Jurkat, Clone E6-1 (cell line): ENCODE measurements at places on chromosomes 6 and 20.

GRCh38 chr6:129619579-129620233 is 90.3 kb downstream of the ARHGAP18 start:
- DNase-seq: no peak

DNA sequence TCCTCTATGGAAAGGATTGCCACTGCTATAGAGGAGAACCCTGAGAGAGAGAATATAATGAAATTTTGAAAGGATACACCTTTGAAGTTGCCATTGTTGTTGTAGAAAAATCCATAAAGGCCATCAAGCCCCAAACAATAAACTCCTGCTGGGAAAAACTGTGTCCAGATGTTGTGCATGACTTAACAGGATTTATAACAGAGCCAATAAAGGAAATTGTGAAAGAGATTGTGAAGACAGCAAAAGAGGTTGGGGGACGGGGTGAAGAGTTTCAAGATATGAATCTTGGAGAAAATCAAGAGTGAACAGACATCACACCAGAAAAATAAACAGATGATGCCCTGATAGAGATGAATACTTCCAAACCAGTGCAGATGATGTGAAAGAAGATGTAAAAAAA is 396.4 kb downstream of the BCKDHB start:
- DNase-seq: no peak

DNA sequence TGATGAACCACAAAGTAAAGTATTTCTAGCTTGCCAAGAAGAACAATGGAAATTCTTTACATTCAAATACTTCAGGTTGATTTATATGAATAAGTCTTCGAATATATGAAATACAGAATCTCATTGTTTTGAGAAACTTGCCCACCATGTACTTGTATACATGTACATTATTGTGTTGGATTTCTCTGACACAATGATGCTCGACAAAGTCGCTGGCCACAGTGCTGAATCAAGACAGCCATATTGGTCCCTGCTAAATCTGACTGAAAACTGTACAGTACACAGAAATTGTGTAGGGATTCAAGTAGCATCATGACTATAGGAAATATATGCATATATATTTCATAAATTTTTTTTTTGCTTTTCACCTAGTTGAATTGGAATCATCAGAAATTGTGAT is 13.1 kb upstream of the LIN28B start:
- no peak for DNase-seq

DNA sequence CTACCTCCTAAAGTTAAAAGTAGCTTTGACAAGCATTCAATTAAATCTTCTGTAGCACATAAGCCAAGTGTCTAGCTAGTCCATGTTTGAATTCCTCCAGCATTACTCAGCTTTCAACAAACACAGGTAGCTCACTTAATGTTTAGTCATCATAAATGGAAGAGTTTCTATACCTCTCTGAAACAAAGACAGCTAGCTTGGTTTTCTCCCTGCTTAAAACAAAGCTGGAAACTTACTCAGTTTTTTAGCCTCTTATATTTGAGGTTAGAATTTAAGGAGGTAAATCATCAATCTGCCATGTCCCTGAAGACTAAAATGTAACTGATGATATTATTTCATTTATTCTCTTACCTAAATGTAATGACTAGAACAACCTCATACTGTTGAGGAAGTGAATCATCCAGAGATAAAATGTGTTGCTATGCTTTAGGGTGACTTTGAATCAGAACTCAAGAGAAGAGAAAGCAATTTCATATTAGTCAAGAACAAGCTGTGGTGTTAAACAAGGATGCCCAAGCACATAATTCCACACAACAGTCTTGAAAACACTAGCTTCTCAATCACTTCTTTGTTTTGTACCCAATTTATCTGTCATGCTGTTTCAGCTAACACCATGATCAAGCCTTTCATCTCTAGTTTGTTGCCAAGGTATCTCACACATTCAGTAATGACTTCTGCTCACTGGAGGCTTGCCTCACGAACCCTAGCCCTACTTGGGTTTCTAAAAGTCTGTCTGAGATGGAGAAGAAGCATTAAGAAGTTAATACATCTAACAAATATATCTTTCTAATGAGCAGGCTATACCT is 251.9 kb downstream of the EPM2A start:
- DNase-seq: no peak

- DNase-seq: no peak
Observed at GRCh38 chr20:11271319-11271718, 597.5 kb upstream of the JAG1 start.

DNA sequence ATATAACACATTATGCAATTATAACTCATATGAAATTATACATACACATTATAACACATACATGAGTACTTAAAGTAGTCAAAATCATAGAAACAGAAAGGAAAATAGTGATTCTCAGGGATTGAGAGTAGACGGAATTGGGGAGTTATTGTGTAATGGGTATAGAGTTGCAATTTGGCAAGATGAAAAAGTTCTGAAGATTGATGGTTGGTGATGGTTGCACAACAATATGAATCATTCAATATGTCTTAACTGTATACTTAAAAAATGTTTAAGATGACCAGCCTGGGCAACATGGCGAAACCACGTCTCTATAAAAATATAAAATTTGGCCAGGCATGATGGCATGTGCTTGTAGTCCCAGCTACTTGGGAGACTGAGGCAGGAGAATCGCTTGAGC is 372.7 kb downstream of the CDKAL1 start:
- no peak for DNase-seq

- peak; percentile 80 for DNase-seq
Observed at GRCh38 chr6:24935366-24936152, at the start of gene RIPOR2. TSS of gene RIPOR2 (minus strand) at chr6:24935960. CDS start at chr6:24935898, 62 bp downstream.

DNA sequence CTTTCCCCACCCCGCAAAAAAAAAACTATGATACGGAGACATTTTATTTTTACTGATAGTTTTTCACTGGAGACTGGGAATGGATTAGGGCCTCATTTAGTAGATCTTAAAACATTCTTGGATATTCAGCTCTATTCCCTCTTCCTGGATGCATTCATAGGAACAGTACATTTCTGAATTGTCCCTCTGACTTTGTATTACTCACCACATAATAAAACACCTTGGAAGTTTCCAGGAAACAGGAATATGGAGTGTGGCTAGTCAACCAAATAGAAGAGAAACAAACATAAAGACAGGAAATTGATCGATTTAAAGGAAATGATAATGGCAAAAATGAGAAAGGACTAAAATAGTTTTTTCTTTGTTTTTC is 147.7 kb downstream of the GPX5 start:
- DNase-seq: no peak

DNA sequence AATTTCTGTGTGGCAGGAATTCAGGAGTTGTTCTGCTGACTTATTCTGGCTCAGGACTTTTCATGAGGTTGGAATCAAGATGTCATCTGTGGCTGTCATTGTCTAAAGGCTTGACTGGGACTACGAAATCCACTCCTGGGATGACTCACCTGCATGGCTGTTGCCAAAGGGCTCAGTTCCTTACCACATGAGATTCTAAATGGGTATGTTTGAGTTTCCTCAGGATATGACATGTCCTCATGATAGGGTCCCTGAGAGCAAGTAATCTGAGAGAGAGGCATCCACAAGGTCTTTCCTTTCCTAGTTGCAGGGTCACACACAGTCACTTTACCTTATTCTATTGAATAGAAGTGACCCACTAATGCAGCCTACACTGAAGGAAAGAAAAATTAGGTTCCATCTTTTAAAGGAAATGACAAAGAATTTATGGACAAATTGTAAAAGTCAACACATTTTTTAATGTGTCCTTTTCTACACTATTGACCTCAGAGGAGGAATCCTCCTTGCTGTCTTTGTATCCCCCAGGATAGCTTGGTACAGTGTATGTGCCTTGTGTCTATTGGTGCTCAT is 1025.0 kb upstream of the GJE1 start:
- DNase-seq: no peak

DNA sequence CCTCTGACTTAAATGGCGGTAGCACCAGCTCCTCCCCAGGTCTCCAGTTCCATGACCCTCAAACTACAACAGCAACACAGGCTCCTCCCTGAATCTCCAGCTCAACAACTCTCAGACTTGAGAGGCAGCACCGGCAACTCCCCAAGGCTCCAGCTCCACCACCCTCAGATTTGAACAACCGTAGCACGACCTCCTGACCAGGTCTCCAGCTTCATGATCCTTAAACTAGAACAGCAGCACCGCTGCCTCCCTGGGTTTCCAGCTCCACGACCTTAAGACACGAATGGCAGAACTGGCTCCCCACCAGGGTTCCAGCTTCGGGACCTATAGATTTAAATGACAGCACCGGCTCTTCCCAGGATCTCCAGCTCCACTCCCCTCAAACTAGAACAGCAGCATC is 325.8 kb downstream of the PREX1 start:
- no peak for DNase-seq

DNA sequence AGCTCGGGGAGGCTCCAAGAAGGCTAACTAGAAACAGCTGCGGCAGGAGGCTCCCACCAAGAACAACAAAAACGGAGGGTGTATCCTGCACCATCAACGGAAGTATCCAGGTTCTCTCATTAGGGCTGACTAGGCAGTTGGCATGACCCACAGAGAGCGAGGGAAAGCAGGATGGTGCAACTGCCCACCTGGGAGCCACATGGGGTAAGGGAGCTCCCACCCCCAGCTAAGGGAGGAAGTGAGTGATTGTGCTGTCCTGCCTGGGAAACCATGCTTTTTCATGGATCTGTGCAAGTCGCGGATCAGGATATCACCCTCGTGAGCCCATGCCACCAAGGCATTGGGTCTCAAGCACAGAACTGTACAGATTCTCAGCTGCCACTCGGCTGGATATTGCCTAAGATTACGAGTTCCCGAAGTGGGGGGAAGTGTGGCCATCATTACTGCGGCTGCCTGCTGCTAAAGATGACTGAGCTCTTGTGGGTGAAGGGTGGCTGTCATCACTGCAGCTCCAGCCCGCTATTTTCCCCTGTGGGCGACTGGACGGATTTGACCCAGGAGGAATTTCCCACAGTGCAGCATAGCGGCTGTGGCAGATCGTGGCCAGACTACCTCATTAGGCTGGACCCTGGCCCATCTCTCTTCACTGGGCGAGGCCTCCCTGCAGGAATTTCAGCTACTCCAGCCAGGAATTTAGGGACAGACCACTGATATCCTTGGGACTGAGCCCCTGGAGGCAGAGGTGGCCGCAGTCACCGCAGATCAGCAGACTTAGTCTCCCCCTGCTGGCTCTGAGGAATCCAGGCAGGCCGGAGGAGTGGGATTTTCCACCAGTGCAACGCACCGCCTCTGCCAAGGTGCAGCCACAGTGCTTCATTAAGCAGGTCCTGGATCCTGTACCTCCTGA is 515.7 kb downstream of the FRK start:
- no peak for DNase-seq

DNA sequence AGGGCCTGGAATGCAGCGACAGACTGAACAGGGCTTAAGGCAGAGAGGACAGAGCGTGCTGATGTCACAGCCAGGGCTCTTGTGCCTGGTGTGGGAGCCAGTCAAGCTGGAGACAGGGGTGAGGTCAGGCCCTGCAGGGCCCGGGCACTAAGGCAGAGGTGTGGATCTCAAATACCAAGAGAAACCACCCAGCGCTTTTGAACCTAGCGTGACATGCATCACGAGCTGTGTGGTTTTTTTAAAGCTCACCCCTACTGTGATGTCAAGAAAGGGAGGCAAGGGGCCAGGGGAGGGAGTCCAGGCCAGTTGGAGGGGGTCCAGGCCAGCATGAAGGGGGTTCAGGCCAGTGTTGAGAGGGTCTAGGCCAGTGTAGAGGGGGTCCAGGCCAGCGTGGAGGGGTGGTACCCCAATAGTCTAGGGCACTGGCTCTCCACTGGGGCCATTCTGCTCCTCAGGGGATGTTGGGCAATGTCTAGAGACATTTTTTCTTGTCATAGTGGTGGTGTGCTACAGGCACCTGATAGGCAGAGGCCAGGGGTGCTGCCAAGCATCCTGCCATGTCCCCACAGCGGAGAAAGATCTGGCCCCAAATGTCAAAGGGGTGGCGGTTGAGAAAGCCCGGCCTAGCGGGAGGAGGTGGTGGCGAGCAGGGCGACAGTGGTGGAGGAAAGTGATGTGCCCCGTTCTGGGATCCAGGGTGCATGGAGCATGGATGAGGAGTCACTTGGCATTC is 42.6 kb downstream of the RBM38 start:
- DNase-seq: no peak

GRCh38 chr6:12984776-12985175 is 268.2 kb downstream of the PHACTR1 start:
- no peak for DNase-seq

DNA sequence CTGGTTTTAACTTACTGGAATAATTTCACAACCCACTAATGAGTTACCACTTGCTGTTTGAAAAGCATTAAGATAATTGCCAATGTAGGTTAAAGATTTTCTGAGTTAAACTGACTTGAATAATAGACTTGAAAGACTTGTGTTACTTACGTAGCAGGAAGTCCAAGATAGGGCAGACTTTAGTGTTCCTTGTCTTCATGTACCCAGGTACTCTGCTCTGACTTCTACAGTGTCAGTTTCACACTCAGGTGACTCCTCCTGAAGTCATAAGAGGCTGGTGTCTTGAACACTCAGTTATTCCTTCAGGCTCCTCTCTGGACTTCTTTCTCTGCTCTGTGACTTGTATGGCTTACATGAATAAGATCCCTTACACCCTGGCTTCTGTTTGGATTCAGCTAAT is 76.3 kb upstream of the SGK1 start:
- DNase-seq: no peak

DNA sequence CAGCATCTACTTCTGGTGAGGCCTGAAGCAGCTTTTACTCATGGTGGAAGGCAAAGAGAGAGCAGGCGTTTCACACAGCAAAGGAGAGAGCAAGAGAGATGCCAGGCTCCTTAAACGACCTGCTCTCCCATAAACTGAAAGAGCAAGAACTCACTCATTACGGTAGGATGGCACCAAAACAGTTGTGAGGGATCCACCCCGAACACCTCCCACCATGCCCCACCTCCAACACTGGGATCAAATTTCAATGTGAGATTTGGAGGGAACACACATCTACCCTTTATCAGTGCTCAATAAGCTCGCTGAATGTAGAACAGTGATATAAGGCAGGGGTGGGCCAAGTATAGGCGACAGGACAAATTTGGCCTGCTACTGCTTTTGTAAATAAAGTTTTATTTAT is 244.6 kb downstream of the ESR1 start:
- no peak for DNase-seq

DNA sequence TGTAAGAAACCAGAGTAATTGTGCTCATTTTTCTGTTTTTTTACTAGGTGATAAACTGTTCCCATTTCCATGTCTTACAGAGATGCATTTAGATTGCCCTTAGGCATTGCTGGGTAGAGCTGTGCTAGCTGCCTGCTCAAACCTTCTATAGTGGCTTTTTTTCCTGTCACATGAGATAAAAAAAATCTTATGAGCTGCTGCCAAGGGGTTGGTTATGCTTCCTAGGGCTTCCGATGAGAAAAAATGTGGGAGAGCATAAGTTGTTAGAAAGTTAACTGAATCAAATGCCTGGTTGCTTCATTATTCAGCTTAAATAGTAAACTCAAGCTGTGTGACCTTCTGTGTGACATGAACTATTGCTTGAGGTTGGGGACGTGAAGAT is 50.0 kb upstream of the NOX3 start:
- no peak for DNase-seq

- DNase-seq: no peak
Observed at GRCh38 chr6:35496036-35496840, 641 bp downstream of the TEAD3 start.

DNA sequence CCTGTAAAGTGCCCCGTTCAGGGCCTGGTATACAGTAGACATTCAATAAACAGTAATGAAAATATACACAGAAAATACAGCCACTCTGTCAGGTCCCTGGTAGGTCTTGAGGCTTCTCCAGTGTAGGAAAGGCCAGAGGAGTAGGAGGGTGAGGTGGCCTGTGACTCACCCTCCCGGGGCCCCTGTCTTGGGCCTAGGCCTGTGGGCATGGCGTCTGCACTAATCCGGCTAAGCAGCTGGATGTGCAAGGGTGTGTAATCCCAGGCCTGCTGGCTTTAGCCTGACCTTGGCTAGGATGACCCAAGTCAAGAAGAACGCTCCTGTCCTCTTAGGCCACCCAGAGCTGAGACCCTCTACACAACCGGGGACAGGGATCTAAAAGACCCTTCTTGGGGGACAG is 84.9 kb downstream of the KCNB1 start:
- no peak for DNase-seq
